ENCODE measurements at places on chromosomes 11 and 22.

GRCh38 chr11:113387605-113388211 is at the start of gene ANKK1:
Gene ANKK1 (plus strand): TSS chr11:113387779. CDS start chr11:113387885, 106 bp downstream.
- no peak for DNase-seq

DNA sequence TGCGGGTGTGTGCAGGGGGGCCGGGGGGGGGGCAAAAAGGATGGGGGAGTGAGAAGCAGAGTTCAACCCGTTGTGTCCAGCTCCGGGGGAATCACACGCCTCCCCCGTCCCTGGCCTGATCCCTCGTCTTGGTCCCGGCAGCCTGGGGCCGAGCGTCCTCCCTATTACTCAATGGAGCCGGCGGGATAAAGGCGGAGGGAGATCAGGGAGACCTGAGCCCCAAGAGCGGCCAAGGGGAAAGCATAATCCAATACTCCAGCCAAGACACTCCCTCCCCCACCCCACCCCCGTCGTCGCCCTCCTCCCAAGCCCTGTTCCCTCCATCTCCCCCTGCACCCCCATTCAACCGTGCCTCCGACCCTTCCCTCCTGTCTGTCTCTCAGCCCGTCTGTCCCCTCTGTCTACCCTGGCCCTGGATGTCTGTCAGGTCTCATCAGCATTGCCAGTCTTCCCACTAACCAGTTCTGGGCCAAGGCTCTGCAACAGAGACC is 2.6 kb downstream of the PHOX2A start:
- no peak for DNase-seq

- no peak for DNase-seq
Measured at GRCh38 chr11:120326845-120327281, 1.8 kb downstream of the TLCD5 start.

DNA sequence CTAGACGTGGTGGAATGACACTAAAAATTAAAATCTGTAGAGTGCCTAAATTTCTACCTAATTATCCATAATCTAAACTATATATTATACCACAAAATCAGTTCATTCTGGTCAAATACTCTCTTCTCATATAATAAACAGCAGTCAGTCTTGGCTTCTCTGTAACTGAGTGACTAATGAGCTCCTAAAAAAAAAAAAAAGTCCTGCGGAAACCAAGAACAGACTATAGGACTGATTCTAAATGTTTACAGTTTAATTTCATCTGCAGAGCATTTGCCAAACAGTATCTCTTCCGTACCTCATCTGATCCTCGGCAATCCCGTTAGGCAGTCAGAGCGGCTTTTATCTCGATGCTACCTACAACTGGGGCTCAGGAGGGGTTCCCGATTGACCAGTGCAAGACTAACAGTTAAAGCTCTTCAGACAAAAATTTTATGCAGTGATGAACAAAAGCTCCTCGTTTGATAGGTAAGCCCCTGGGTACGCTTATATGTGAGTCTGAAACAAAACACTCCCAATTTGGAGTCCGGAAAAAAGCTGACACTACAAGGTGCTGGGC is 686 bp downstream of the KIF18A start:
- no peak for DNase-seq

GRCh38 chr22:44814266-44815098 is 62.1 kb downstream of the ARHGAP8 start:
- no peak for DNase-seq

All from stimulated activated CD4-positive, alpha-beta T cell treated with anti-CD3 and anti-CD28 coated beads, TNF-alpha, amount 100 ng/mL, for 24 hours (primary cell).